Stimulated activated CD8-positive, alpha-beta memory T cell treated with anti-CD3 and anti-CD28 coated beads, Interleukin-15, amount 100 ng/mL, for 1 hour (primary cell): ENCODE measurements at places on chromosomes 3 and 15.

DNA sequence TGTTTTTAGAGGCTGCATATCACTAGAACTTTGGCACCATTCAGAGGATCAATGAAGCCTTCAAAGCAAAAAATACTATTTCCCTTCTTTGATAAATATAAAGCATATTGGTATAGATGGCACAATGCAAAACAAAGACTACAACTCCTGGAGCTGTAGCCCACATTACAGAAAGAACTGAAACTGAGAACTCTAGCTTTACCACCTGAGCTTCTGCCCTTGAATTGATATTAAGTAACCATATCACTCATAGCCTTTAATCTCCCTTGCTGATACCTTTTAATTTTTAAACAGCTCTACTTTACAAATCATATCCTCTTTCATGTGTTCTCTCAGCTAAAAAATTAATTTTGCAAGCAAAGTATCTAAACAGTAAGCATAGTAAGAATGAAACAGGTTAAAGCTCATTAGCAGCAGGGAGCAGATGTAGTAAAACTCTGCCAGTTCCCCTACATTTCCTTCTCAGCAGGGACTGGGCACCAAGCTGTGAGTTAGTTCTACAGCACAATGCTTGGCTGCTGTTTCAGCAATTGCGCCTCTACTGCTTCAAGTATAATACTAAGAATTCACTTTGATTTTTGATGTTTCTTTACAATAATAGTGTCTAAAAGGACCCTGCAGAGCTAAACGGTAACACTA is 97.9 kb upstream of the NANOGP8 start:
- no peak for DNase-seq

DNA sequence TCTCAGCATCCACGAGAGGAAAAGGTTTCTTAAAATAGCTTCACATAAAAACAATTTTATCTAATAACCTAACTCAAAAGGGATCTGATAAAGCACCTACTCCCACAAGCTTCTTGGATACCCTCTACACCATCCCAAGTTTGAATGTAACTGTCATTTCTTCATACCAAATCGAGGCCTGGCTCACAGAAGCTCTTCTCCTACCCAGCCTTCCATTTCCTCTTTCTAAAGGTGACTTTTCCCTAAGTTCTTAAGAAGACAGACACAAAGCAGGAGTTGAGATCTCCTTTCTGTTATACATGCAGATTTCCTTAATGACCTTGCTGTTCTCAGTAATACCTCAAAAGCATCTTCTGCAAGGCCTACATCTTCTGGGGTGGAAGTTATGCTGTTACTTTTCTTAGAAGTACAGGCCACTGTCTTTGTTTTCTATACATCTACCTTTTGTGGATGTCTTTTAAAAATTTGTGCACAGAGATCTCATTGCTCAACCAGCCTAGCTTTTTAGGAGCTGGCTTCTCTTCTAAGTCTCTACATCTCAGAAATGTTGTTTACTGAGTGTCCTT is 3.4 kb upstream of the LRRIQ4 start:
- DNase-seq, result no peak

DNA sequence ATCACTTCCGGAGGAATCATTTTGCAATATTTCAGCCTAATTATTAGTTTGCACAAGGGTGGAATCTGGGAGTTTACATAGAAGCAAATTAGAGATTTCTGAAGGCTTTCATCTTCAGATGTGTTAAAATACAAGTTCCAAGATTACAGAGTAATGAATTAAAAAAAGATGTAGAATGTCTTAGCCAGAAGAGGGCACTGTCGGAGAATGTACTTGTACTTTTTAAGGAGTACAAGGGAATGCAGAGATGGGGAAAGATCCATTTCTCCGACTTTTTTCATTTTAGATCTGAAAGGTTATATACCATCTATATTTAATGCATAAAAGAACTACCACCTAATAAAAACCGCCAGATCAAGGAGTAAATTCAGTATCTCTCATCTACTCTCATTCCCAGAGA is 43.1 kb upstream of the WDR5B start:
- DNase-seq, result no peak

GRCh38 chr3:184467171-184467570 is 87.3 kb downstream of the CHRD start:
- DNase-seq, result no peak

DNA sequence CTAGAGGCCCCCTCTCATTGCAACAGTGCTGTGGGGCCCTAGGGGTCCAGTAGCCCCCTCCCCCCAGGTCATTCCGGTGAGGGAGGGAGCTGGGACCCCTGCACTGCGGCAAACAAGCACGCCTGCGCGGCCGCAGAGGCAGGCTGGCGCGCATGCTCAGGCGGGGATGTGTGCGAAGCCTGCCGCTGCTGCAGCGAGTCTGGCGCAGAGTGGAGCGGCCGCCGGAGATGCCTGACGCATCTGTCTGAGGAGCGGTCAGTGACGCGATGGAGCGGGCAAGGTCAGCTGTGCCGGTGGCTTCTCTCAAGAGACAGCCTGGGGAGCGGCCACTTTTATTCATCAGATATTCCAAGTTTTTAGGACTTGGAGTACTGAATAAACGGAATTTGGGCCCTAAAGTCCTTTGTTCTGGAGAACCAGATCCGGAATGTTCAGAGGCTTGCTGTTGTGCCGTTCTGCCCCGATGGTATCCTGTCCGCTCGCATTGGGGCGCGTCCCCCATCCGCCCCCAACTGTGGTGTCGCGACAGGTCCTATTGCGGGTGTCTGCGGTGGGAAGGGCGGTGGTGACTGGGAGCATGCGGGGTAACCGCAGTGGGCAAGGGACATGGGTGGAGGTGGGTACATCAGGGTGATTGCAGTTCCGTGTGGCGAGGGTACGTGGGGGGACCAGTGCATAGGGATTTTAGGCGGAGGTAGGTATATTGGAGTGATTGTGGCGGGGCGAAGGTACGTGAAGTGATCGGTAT is at the start of the genes SNRPN and SNURF:
SNRPN (plus strand) TSS at position 205 of the 748 bp plus-strand sequence. CDS start 19,467 bp downstream, outside the sequence.
SNURF (plus strand) TSS at position 205 of the 748 bp plus-strand sequence; CDS start at position 267, 62 bp downstream.
- DNase-seq, result peak; percentile 36

GRCh38 chr15:80798911-80799310 is 19.7 kb downstream of the CEMIP start:
- DNase-seq, result no peak

GRCh38 chr3:64340641-64341101 is 115.4 kb upstream of the PRICKLE2 start:
- DNase-seq, result no peak

DNA sequence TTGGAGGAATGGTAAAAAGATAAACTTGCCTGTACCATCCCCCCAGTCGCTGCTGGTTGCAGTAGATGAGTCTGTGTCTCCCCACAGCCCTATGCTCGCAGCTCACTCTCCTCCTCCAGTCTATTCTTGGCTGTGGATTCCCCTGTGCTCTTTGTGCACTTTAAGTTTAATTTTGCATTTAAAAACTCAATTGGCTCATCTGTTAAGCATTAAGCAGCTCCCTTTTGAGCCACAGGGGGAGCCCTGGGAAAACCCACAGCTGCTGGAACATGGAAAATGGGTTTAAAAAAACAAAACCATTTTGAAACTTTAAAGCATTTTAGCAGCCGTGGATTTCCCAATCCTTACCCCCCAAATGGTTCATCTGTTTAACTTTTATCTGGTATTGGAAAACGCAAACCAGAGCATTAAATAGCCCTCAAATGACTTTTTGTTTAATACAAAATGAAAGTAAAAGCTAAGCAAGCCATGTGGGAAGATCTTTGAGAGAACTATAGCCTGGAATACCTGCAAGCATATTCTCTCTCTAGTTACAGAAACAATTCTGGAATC is 536.9 kb downstream of the ZIC1 start:
- no peak for DNase-seq

DNA sequence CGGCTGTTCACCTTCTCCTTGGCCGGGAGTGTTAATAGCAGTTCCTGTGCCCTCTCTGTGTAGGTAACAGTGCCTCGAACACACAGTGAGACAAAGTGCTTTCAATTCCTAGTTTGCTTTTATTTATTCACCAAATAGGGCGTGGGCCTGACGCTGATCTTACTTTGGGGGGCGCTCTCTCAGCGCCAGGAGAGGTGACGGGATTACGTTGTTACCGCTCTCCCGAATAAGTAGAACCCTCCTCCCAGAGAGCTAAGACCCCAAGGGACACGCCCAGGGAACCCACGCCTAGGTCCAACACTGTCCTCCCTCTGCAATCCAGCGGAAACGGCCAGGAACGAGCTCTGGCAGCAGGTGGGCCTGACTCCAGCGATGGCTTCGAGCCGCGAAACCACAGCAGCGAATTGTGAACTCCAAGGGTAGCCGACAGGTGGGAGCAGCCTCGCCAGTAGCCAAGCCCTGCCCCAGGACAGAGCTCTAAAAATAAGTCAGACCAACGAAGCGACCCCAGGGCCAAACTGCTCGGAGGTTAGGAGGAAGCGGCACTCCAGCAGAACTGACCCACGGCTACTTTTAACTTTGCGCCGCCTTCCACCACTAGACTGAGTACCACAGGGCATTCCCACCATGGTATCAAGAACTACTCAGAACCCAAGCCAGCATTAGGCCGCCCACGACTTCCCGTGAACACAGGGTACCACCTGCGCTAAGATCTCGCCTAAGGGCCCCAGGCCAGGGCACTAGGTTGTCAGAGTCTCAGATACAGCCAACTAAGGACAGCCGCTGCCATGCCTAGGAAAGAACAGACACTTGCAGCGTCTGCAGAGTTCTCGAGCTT is 1.6 kb upstream of the SIN3A start:
- peak; percentile 20 for DNase-seq

DNA sequence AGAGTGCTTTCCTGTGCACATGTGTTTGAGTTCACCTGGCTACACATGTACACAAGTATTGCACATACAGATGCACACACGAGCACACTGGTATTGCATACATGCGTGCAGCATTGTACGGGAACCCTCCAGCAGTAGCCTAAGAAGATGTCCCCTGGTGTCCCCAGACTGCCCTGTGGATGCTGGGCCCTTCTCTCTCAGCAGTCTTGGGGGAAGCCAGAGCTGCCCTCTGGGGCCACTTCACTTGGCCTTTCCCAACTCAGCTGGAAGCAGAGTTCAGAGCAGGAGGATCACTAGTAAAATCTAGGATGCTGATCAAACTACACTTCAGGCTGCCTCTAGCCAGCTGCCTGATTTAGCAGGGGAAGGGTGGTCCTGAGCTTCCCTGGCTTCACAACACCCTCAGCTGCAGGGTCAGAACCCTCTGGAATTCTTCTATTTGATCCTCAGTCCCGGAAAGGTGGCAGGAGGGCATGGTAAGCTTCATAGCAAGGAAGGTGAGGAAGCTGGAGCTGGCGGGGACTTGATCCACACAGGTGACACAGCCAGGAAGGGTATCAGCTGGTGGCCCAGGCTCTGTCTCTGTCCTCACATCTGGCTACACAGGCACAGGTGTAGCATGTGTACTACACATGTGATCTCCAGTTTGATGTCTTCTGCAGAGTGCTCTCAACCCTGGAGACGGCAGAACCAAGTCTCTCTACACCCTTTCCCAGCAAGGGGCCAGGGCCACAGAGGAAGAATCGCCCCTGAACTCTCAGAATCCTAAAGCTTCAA is 36.5 kb downstream of the KLF15 start:
- DNase-seq, result no peak

DNA sequence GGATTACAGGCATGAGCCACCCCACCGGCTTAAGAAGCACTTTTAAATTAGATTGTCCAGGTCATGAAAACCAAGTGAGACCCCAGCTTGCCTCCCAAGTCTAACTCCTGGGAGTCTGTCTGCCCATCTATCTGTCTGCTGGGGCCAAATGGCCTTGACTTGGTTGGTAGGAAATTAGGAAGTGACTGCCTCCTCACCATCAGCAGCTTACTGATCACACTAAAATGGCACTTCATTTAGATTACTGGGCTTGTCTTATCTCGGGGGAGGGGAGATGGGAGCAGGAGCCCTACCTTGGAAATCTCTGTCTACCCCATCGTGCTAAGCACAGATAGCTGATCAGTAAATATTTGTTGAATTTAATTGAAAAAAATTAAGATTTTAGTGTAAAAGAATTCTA is 5.6 kb upstream of the LRRC2 start:
- no peak for DNase-seq

GRCh38 chr15:92889390-92890107 is 10.6 kb upstream of the CHD2 start:
- DNase-seq, result no peak

GRCh38 chr15:64697911-64698369 is 77.4 kb downstream of the RBPMS2 start:
- DNase-seq, result no peak

DNA sequence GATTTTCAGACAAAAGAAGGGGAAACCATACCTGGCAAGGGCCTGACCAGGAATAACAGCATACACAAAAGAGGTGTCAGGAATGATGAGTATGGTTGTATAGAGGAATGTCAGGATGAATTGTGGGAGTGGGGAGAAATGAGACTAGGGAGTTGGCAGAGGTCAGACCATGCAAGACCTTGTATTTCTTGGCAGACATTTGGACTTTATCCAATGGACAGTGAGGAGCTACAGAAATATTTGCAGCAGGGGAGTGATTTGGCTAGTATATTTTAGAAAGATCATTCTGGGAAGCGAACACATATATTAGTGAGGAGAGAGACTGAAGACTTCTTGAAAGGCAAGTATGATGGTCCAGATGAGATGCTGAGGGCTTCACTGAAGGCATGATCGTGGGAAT is 25.4 kb upstream of the ALPK3 start:
- no peak for DNase-seq

GRCh38 chr3:150740733-150741496 is 22.1 kb downstream of the SIAH2 start:
- DNase-seq, result no peak

DNA sequence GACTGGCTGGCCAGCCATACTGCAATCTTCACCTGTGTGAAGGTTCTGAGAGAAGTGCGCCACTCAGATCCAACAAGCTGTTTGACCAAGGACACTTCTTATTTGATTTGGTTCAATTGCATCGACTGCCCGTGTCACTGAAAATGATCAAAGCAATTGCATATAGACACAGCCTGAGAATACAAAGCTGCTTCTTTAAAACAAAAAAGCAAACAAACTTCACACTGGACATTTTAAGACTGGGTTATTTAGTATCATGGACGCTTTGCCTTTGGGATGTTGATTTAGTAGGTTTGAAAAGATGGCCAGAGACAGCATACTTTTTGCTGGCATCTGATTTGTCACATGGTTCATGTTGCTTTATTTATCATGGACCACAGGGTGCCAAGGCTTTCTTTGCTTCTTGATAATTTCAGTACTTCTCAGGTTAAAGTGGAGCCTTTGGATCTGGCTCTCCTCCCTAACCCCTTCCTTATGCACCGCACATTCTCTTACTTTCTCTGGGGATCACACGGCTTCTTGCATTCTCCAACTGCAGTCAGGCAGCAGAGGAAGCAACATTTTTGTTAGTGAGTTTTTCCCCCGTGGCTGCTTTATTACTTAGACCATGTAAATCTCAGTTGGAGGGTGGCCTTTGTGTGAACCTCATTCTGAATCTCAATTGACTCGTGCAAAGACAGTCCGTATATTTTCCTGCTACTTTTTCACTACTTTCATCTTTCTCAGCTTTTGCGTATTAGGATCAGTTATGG is 151.0 kb downstream of the CD47 start:
- no peak for DNase-seq

DNA sequence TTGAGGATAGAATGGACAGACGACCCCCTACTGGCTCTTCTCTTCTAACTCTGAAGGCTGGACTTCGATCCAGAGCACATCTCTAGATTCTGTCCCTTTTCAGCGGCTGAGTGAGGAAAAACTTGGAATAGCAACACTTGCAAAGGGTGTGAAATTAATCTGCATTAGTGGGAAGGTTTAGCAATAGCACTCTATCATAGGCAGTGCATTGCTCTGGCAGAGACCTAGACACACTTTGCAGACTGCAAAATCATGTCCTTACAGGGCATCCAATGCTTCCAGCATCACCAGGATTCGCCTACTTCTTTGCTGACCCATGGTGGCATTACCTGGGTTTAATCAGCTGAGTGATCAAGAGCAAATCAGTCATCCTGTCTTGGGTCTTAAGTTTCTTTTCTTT is 43.1 kb downstream of the DAPK2 start:
- no peak for DNase-seq

- DNase-seq, result no peak
These were observed 38.4 kb upstream of the CGNL1 start for GRCh38 chr15:57337868-57338411.
